ENCODE measurements at places on chromosomes 16 and 17. TPM values are rescaled to one million over a fixed set of nuclear protein-coding genes. Genes with fewer than 3 reads are reported as not detected.

DNA sequence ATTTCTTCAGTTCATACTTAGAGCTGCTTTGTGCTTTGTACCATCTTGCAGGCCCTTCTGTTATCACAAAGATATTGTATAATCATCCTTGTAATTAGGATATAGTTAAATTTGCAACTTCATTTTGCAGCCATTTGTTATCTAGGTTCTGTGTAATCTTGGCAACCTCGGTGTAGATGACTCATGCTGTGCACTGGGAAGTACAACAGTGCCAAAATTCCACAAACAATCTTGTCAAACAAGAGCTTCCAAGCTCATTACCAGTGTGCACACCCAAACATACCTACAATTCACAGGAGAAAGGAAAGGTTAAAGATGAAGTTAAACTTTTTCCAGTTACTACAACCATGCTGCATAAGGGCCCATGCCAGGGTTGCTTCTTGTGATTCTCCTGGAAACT, 1231.8 kb downstream of the CDH11 start:
- DNase-seq = peak; percentile 25

DNA sequence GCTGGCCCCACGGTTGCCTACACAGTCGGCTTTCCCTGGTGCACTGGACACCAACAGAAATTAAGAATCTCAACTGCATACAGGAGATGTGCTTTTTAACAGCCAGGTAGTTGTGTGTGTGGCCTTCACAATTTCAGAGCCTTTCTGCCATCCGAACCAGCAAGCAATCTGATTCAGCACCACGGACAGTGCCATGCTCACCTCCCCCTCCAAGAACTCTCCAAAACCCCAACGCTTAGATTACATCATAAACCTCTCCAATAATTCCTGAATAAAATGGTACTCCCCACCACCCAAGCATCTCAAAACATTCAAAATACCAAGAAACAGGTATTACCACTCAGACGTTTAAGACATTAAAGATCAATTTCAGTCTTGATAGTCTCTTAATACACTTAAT, 31.8 kb downstream of the USP7 start:
- peak; percentile 52 for DNase-seq

Gene DDX52
- total RNA-seq = 9.4 TPM

GRCh38 chr16:31064882-31065461, 9.1 kb downstream of the ZNF668 start:
- DNase-seq = peak; percentile 62

Gene ZNF750
- total RNA-seq = not detected

Gene SBK1
- 1.5 TPM for total RNA-seq

DNA sequence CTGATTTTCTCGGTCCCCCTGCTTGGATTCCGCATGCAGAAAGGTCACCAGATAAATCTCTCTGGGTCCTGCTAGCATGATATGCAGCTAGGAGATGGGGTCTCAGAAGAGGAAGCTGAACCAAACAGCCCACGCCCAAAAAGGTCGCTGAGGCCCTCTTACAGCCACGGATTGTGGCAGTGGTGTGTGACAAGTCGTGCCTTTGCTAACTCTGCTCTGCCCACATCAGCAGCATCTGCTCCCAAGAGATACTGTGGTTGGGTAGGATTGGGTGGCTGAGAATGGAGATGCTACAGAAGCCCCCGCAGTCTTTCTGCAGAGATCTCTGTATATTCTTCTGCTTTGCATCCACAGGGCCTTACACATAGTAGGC, 15.2 kb upstream of the SKAP1 start:
- DNase-seq = no peak

- no peak for DNase-seq
These were observed 103.3 kb upstream of the CLEC3A start for GRCh38 chr16:77918809-77919707.

DNA sequence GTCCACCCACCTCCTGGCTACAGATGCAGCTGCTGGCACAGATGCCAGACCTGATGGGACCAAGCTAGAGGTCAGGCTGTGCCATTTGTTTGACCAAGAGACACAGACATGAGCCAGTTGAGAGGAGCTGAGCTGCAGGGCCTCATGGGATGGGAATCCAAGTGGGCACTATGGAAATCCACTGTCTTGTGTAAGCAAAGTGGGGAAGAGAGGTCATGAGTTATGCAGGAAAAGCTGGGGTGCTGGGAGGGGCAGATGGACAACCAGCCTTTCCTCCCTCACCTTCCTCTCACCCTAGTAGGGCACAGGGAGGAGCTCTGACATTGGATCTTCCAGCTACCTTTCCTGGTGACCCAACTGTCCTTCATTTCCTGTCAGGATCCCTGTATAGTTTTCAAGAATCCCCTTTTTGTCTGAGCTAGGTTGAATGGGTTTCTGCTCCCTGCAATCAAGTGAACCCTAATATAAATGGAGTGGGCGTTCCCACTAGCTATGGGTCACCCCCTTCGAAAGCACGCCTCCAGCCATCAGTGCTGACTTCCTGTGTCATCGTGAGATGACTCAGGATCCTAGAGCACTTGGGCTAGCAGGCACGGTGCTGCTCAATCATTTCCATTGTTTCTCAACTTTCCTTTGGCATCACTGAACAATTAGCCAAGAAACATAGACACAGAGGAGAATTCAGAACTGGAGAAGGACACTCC, 13.6 kb downstream of the ATPAF2 start:
- DNase-seq = no peak

Gene TRPV2
- 5.8 TPM for total RNA-seq
